ENCODE measurements at places on chromosomes 6 and 20.

DNA sequence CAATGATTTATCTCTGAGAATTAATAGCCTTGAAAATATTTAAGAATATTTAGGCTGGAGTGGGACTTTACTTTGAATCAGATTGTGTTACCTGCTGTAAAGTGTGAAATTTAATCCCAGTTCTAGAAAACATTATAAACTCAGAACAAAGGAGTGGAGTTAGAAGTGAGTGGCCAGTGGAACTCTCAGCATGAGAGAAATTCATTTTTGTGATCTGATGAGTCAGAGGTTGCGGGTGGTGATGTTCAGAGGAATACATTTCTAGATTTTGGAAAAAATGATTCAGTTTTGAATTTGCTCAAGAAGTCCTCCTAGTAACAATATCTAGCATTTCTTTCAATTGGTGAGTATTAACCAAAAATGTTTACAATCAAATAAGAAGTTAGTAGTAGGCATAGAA is 167.5 kb downstream of the ZFAND3 start:
- no peak for DNase-seq

- peak; percentile 14 for DNase-seq
Observed at GRCh38 chr6:138404666-138405337, 779 bp downstream of the HEBP2 start.

DNA sequence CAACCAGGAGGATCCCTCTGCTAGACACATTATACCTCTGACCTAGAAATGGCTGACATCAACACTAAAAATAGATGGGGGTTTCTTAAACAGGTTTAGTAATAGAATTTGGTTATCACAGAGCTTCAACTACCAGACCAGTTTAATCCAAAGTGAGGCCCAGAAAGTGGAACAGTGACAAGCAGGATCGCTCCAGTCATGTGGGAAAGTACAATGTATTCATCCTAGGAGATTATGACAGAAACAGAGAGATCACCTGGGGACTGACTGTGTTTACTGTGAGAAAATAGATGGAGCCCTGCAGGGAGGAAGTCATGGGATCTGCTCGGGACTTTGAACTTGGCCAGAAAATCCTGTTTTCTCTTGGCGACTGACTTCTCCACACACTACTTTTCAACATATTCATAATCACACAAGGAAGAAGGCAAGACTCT is 238.7 kb upstream of the SOX4 start:
- no peak for DNase-seq

- DNase-seq: no peak
Observed at GRCh38 chr20:14717134-14717999, 380.0 kb upstream of the FLRT3 start.

DNA sequence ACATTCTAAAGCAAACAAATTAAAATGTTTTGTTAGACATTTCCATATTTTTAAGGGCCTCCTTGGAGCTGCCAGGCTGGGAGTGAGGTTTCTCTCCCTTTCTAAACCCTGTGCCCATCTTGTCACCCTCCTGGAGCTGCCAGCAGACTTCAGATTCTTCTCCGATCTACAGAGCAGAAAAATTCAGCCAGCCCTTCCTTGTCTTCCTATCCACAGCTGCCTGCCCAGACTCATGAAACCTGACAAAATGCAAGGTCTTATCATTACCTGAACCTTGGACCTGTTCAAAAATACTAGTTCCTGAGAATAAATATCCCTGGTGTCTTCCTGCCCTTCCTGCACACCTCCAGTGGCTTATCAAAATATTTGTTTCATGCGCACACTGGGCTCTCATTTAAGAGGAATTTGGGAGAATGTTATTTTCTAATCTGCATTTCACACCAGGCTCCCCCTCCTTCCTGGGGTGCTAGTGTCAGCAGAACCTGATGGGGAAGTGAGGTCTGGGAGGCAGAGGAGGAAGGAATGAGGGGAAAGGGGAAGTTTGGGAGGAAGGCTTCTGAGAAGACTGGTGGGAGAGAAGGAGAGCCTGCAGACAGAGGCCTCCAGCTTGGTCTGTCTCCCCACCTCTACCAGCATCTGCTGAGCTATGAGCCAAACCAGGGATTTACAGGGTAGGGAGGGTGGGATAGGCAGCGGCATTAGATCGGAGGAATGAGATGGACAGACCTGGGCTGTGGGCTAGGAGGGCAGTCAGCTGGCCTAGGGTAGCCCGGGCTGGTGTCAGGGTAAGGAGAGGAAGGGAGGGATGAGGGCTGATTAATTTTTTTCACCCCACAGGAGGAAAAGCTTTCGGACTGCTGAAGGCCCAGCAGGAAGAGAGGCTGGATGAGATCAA is at the start of gene AIF1:
TSS of gene AIF1 (plus strand) at position 551 of the 895 bp plus-strand sequence. CDS start at position 647, 96 bp downstream.
- DNase-seq: no peak

DNA sequence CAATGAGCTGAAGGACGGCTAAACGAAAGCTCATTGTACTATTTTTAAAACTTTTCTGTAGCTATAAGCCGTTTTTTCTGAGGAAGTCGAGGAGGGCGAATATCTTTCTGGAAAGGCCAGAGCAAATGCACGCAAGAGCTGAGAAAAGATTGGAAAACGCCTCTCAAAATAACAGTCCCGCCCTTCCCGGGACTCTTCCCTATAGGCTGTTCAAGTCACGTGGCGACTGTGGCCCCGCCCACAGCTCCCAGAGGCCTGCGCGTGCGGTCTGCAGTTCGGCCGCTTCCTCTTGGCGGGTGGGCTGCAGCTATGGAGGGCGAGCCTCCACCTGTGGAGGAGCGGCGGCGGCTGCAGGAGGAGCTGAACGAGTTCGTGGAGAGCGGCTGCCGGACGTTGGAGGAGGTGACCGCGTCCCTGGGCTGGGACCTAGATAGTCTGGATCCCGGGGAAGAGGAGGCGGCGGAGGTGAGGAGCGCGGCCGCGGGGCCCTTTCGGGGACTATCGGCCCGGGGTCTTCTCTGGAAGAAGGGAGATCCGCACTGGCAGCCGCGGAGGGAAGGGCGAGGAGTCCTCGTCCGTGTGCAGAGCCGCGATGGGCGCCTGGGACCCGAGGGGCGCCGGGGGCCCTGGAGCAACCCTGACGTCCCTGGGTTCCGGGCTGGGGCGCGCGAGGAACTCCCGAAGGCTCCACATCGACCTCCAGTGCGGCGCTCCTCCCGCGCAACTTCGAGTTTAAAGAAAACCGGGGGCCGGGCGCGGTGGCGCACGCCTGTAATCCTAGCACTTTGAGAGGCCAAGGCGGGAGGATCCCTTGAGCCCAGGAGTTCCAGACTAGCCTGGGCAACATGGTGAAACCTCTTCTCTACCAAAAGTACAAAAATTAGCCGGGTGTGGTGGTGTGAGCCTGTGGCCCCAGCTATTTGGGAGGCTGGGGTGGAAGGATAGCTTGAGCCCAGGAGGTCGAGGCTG is at the start of gene SNRNP48:
TSS of gene SNRNP48 (plus strand) at position 250 of the 969 bp plus-strand sequence. CDS start at position 310, 60 bp downstream.
- DNase-seq: peak; percentile 88

- DNase-seq: no peak
Observed at GRCh38 chr6:121838842-121839241, 403.4 kb downstream of the GJA1 start.

DNA sequence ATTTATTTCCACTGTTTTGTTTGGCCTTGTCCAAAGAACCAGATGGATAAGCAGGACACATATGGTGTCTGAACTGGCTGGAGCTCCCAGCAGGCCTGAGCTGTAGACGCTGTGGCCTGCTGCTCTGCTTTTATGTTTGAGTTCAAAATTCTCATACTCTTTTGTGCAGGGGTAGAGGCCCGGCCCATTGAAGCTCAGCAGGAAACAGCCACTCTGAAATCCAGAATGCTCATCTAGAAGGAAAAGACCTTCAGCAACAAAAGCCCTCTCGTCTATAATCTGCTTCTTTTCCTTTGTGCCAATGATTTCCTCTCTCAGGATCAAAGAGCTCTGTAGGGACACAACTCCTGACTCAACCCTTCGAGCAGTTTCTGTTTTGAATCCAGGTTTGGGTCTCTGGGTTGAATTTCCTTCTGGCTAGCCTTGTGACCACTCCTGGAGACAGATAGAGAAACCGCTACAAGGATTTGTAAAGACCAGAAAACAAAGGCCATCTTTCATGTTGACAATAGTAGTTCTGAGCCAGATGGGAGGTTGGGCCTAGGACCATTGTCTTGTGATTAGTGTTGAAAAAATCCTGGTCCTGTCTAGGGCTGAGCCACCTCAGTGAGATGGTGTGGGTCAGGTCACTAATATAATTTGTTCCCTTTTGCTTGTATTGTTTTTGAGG is 446.7 kb downstream of the BCKDHB start:
- DNase-seq: no peak

DNA sequence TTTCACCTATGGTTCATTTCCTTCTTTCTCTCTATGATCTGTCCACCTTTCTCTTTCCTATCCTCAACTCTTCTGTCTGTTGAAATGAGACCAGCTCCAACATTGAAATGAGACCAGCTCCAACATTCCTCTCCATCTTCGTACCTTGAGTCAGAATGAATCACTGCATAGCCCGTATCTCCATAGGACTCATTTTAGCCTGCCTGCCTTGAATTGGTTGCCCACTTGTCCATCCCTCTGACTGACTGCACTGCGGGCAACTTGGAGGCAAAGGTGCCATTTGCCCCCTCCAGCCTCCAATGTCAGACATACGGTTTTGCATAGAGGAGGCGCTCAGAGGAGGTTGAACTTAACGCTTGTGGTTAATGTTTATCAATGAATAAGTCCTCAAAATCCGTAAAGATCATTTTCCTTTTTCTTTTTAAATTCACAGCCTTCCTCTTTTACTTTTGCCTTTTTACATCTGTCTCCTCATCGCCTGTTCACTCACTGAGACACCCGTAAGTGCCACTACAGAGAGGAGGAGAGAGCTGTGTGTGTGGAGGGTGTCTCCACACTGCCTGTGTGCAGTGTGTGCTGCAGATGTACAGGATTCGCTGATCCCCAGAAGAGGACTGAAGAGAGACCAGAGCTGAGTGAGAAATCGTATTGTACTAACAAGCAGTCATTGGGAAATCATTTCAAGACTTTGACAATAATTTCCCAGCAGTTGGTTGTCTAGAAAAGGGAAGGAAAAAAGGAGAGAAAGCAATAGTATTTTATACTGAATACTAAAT is 579.6 kb upstream of the MAP3K7 start:
- DNase-seq: no peak

GRCh38 chr6:22142856-22143255 is 154.0 kb downstream of the PRL start:
- no peak for DNase-seq

DNA sequence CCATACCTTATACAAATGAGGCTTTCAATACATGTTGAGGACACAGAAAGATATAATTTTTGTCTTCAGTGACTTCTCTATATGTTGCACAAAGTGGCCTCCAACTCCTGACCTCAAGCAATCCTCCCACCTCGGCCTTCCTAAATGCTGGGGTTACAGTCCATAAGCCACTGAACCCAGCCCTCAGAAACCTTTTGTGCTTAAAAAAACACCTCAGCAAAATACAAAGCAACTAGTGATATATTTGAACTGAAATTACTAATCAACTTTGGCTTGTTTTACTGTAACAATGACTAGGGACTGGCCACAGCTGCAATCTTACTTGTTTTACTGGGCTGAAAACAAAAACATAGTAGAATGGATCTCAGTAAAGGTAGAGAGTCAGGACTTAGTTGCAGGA is 3.2 kb upstream of the ZNF184 start:
- no peak for DNase-seq

DNA sequence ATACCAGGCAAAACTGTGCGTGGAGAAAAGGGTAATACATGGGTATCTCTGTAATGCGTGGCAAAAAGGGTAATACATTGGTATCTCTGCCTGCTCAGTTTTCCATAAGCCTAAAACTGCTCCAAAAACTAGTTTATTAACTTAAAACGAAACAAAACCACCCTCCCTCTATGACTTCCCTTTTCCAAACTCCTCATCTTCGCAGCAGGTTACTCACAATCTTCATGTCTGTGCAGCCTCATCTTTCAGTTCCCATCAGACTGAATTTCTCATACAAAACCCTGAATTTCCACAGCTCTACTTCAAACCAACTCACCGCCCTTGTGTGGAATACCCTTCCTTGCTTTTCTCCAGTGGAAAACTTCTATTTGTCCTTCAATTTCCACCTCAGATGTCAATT is 199.4 kb downstream of the PHACTR1 start:
- DNase-seq: no peak

GRCh38 chr6:107673076-107673494 is 151.0 kb downstream of the SCML4 start:
- DNase-seq: no peak

GRCh38 chr6:89567630-89568390 is 70.7 kb downstream of the LYRM2 start:
- no peak for DNase-seq

DNA sequence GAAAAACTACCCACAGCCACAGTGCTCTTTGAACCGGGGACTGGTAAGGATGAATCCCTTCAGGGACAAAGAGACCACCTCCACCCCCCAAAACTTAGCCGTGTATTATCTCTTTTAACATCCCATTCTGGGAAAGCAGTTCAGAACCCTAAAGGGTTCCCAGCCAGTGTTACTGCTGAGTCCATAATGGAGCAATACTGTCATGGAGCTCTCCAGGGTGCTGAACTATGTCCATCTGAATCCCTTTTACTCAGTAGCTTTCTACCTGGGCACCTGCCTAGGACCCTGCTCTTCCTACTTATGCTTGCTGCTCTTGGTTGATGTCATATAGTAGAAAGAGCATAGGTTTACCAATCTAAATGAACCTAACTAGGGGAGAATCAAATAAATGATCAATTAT is 22.3 kb upstream of the SAYSD1 start:
- DNase-seq: no peak

DNA sequence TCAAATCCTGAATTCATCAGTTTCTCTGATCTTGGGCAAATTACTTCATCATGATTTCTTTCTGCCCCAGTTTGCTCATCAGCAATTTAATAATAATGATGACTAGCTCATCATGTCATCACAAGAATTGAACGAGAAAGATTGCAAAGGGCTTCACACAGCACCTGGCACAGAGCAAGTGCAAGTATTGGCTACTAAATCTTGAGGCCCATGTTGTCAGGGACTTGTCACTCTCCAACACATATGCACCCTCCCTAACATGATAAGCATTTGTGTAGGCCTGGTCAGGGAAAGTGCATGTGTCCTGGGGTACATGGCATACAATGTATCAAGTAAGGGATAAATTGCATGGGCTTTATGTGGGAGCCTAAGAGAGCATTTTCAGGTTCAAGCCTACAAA is 6.4 kb downstream of the SMLR1 start:
- no peak for DNase-seq

DNA sequence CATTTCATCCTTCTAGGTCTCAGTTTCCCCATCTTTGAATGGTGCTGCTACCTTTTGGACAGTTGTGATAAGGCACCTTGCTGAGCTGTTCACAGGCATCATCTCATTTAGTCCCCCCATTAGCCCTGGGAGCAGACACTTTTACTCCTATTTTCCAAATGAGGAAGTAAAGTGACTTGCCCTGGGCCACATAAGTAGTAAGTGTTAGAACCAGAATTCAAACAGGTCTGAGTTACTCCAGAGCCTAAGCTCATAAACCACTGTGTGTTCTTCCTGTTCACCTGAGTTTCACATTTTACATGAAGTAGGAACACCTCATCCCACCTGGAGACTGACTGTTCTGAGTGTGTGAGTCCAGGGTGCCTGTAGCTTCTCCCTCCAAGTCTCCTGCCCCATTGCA is 43.5 kb upstream of the EPB41L1 start:
- DNase-seq: no peak

- DNase-seq: no peak
Observed at GRCh38 chr20:62239278-62239879, 1.1 kb downstream of the OSBPL2 start.

Data from CD4-positive, alpha-beta T cell treated with Interleukin-6 at 100 ng/mL for 8 hours (primary cell).